Suprapubic skin (tissue), 4 donors: ENCODE measurements at places on chromosomes 4 and X. TPM values are rescaled to one million over a fixed set of nuclear protein-coding genes. Genes with fewer than 3 reads are reported as not detected.

Gene PPARGC1A
- total RNA-seq: 11.3 TPM

Gene ADGRG2
- total RNA-seq: 0.44 TPM

Gene GAGE12E
- not detected for total RNA-seq

GRCh38 chrX:48736303-48736702, 25.2 kb upstream of the GLOD5 start:
- H3K36me3 ChIP-seq: no peaks in the 10 kb centered on the region
- DNase-seq: no peak
- H3K4me1 ChIP-seq: peaks cover 6% of the 10 kb centered on the region
- no peak overlapping the region for H3K4me3 ChIP-seq
- H3K27me3 ChIP-seq: no peaks in the 10 kb centered on the region

DNA sequence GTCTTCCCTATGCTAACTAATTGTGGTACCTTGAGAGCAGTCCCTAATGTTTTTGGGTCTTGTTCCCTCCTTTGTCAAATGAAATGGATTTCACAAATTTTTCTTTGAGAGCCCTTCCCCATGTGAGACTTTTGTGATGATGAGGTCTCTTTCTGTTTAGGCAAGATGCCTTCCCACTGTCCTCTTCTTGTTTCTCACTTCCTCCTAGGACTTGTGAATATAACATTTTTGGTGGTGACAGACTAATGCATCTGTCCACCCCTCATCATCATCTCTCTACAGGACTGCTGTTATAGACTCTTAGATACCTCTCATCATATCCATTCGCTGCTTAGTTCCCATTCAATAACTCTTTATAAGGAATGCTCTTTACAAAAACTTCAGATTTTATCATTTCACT, 8.7 kb upstream of the ANK2 start:
- H3K36me3 ChIP-seq: no peaks in the 10 kb centered on the region
- H3K27me3 ChIP-seq: no peaks in the 10 kb centered on the region
- no peak overlapping the region for H3K27ac ChIP-seq
- H3K4me3 ChIP-seq: no peak overlapping the region

DNA sequence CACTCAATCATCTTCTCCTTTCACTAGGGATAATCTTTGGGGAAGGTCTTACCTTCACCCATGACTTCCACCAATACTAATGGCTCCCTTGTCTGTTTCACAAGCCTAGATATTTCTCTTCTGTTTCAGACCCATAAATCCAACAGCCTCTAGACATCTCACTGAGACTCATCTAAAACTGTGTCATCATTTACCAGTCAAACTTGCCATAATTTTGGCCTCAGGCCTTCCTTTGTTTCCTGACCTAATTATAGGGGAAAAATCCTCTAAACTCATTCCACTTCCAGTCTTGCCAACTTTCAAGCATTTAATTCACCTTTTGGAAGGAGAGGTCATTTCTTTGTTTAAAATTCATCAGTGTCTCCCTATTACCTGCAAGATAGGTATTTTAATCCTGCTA, 181.0 kb upstream of the CNKSR2 start:
- H3K4me3 ChIP-seq: no peak overlapping the region
- H3K27ac ChIP-seq: no peak overlapping the region
- no peaks in the 10 kb centered on the region for H3K27me3 ChIP-seq
- H3K4me1 ChIP-seq: no peaks in the 10 kb centered on the region
- no peaks in the 10 kb centered on the region for H3K36me3 ChIP-seq

- DNase-seq: no peak
- H3K27me3 ChIP-seq: no peaks in the 10 kb centered on the region
- H3K4me3 ChIP-seq: no peak overlapping the region
- no peaks in the 10 kb centered on the region for H3K36me3 ChIP-seq
- no peak overlapping the region for H3K27ac ChIP-seq
- H3K4me1 ChIP-seq: no peaks in the 10 kb centered on the region
These were observed 142.9 kb upstream of the MBNL3 start for GRCh38 chrX:132631579-132632232.

- H3K4me3 ChIP-seq: no peak overlapping the region
- no peak for DNase-seq
- no peaks in the 10 kb centered on the region for H3K27me3 ChIP-seq
These were observed 20.9 kb downstream of the HMGB3 start for GRCh38 chrX:151004085-151004484.

- H3K36me3 ChIP-seq: no peaks in the 10 kb centered on the region
- no peak overlapping the region for H3K4me3 ChIP-seq
- H3K27ac ChIP-seq: no peak overlapping the region
- H3K27me3 ChIP-seq: no peaks in the 10 kb centered on the region
- no peaks in the 10 kb centered on the region for H3K4me1 ChIP-seq
These were observed 10.8 kb downstream of the PSAPL1 start for GRCh38 chr4:7423801-7424552.

DNA sequence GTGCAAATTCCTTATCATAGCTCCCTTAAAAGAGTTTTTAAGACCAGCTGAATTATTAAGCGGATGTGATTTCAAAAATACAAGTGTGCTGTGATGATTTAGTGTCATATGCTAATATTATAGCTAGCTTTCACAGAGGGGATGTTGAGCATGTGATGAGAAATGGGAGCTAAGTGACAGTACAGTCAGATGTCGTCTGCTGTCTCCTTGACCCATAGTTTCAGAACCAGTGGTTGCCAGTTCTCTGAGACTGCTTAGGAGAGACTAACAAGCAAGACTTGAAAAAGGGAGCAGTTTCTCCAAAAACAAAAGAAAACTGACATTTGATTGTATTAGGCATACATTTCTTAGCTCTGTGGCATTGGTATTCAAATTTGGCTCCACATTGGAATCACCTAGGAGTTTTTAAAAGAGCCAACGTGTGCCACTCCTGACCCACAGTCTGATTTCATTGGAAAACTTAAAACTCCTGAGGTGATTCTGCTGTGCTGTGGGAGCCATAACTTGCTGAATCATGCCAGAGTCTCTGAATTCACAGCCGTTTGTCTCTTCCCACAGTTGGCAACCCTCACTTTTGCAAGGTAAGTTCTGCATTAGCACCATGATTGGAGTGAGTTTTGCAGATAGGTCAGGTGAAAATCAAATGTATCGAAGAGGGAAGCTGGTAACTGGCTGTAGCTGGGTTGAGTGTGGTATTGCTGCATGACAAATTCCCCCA, 20.3 kb downstream of the FUNDC2 start:
- no peaks in the 10 kb centered on the region for H3K36me3 ChIP-seq
- no peak overlapping the region for H3K27ac ChIP-seq
- H3K4me3 ChIP-seq: no peak overlapping the region
- no peaks in the 10 kb centered on the region for H3K27me3 ChIP-seq
- no peaks in the 10 kb centered on the region for H3K4me1 ChIP-seq

GRCh38 chr4:77023920-77024319, 51.9 kb downstream of the CCNI start:
- no peak overlapping the region for H3K27ac ChIP-seq
- no peaks in the 10 kb centered on the region for H3K4me1 ChIP-seq
- H3K27me3 ChIP-seq: no peaks in the 10 kb centered on the region
- H3K4me3 ChIP-seq: no peak overlapping the region

GRCh38 chr4:48594180-48594579, 104.1 kb downstream of the ZAR1 start:
- no peaks in the 10 kb centered on the region for H3K4me1 ChIP-seq
- H3K4me3 ChIP-seq: no peak overlapping the region
- no peak overlapping the region for H3K27ac ChIP-seq
- H3K27me3 ChIP-seq: no peaks in the 10 kb centered on the region

DNA sequence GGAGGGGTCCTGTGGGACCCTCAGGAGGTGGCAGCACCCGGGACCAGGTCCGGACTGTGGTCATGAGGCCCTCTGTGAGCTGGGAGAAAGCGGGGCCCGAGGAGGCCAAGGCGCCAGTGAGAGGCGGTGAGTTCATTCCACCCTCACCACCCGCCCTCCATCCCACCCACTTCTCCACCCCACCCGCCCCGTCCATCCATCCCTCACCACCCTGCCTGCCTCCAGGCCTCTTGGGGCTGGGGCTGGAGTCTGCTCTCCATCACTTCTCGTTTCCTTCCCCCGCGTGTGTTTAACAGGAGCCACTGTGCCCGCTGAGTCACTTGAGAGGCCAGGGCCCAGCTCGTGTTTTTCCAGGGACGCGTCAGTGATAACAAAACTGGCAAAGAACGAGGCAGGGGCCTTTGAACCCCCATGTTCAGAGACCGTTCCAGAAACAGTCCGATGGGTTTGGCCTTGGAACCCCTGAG, 6.2 kb downstream of the SH3TC1 start:
- H3K4me3 ChIP-seq: no peak overlapping the region
- peaks cover 34% of the 10 kb centered on the region for H3K4me1 ChIP-seq
- no peak overlapping the region for H3K27ac ChIP-seq

GRCh38 chrX:21738210-21738949, 19.5 kb downstream of the SMPX start:
- H3K4me1 ChIP-seq: peaks cover 5% of the 10 kb centered on the region
- H3K36me3 ChIP-seq: no peaks in the 10 kb centered on the region
- DNase-seq: no peak
- no peak overlapping the region for H3K27ac ChIP-seq
- H3K27me3 ChIP-seq: no peaks in the 10 kb centered on the region
